Breast epithelium (tissue), 4 donors: ENCODE measurements at places on chromosomes 12 and 14.

GRCh38 chr14:22276913-22277816, 311.9 kb downstream of the DAD1 start:
- DNase-seq, result no peak

DNA sequence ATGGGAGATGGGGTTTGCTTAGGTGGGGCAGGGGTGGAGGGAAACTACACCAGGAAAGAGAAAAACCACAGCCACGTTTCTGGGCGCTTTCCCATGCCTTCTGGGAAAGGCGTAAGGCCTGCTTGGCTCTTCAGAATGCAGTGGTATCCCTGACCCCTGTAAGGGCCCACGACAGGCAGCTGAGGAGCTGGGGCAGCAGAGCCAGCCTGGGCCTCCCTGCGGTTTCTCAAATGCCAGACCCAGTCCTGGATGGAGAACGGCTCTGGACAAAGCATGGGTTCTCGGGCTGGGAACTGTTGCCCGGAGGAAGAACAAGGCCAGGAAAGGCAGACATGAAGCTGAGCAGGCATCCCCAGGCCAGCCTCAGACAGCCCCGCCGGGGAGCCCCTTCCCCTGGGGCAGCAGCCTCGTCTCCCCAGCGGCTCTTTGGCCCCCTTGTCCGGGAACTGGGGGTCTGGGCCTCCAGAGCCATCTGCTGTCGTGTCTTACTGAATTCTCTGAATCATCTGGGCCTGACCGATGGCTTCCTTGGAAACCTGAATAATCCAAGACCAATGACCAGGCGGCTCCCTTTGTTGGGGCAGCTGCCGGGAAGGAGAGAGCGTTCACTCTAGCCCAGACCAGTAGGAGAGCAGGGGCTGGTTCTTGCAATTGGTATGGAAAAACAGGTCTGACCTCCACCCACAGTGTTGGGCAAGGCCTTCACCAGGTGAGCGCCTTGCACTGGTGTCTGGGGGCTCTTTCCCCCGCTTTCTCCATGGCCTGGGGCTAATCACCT, 64.0 kb upstream of the RIN3 start:
- no peak for DNase-seq

- no peak for DNase-seq
These were observed 67.2 kb downstream of the RIC8B start for GRCh38 chr12:106841510-106842302.

DNA sequence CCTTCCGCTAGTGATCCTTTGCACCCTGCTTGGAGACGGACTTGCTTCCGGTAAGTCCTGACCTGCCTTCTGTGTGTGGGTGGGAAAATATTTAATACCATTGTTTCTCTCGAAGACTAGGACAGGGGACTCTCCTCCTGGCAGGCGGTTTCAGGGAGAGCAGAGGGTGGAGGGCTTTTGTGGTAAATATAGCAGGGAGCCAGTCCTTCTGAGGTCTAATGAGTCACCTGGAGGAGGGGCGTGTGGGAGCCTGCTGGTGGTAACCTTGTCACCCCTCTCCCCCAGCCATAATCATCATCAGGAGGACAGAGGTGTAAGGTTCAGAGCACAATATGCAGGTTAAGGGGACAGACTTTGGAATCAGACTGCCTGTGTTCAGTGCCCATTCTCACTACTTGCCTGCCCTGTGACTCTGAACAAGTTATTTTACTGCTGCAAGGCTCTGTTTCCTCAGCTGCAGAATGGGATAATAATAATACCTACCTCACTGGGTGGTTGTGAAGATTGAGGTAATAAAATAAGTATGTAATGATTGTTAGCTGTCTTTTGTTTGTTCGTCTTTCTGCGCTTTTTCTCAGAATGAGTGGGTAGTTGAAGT, 47.4 kb downstream of the SUSD6 start:
- DNase-seq, result no peak

DNA sequence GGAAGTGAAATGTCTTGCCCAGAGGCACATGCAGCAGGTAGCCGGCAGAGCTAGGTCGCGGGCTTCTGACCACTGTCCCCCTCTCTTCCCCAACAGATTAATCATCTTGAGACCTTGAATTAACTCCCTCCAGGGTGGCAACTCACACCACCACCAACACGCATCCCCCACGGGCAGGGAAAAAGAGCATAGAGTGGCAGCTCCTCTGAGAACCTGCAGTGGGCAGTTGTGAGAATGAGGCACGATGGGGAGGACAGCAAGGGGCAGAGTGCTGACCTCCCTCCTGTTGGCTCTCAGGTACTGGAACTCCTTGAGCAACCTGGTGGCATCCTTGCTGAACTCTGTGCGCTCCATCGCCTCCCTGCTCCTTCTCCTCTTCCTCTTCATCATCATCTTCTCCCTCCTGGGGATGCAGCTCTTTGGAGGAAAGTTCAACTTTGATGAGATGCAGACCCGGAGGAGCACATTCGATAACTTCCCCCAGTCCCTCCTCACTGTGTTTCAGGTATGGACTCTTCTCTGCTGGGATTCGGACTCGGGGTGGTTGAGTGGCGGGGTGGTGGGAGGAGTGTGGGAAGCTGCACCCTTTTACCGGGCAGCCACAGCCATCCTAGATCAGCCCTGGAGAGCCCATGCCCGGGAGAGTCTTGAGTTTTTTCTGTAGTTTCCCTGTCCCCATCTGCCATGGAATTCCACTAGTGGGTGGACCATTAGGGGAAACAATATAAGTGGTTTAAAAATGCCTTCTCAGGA, 213.3 kb upstream of the FKBP4 start:
- DNase-seq, result no peak

- DNase-seq, result no peak
These were observed 163.6 kb upstream of the PLEKHG7 start for GRCh38 chr12:92539110-92539749.

GRCh38 chr12:119758722-119759121, 90.8 kb downstream of the PRKAB1 start:
- no peak for DNase-seq

DNA sequence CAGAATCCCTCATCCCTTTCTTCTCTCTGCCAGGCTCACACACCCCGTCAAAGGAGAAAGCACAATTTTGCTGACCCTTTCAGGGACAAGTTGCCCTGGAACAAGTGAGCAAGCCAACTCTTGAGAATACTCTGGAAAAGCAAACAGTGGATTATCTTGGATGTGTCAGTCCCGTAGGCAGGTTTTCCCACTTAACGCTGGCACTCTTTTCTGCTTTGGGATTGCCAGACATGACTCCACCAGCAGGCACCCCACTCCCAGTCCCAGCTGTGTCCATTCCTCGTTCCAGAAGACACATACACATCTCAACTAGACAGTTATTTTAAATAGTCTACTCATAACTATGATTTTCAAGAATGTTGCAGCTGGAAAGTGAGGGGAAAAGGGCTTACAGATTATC, 145.5 kb upstream of the CDKN3 start:
- DNase-seq, result no peak

- DNase-seq, result no peak
These were observed 890 bp downstream of the TEP1 start for GRCh38 chr14:20412411-20412810.

GRCh38 chr14:84749191-84749955, 780.6 kb upstream of the FLRT2 start:
- no peak for DNase-seq

- no peak for DNase-seq
These were observed 11.0 kb upstream of the IRF2BPL start for GRCh38 chr14:77039285-77040058.

DNA sequence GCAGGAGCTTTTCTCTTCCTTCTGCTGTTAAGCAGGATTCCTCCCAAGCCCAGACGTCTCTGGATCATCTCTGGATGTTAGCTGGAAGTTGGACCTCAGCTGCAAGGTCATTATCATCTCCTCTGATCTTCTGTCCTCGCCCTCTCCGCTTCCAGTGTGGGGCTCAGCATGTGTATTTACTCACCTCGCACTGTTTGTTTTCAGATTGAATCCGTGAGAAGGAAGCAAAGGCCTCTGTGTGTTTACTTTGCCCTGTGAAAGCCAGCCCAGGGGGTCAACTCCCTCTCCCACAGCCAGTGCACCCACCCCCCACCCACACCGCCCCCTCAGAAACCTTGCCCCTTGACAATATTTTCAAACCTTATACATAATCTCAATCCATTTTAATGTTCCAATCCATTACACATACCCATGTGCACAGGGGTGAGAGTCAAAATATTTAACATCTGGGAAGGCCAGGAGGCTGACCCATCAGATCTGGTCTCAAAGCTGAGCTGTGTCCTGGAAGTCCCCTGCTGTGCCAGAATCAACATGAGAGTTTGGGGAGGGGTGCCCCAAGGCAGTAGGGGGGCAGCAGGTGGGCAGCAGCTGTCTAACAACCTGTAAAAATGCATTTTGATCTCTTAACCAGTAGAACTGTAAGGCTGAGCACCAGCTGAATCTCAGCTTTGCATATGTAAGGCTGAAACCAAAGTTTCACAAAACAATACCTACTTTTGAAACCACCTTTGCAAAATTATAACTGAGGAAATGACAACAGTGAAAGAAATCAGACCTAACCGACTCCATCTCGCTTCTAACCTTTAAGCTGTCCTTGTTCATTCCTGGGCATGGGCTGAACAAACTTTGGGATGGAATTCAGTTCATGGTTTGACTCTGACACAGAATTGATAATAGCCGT, 157.9 kb downstream of the ZNF664 start:
- DNase-seq, result no peak

GRCh38 chr12:74391283-74391682, 146.4 kb upstream of the ATXN7L3B start:
- DNase-seq, result no peak

- DNase-seq, result peak; percentile 55
These were observed 693 bp downstream of the MAP3K9 start for GRCh38 chr14:70808416-70809224.

DNA sequence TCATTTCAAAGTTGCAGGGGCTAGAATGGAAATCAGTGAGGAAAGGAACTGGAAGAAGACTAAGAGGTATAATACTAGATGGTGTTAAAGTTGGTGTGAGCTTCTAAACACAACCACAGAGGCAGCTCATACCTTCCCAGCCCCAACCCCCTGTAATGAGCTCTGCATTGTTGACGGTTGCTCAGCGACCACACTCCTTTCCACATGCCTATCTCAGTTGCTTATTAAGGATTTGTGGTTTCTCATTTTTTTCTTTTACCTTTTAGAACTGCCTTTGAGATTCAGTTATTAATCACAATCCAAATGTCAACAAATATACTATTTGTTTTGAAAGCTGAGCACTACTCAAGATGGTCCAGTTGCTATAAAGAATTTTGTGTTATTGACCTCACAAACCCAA, 62.1 kb upstream of the KIF21A start:
- no peak for DNase-seq

- DNase-seq, result no peak
These were observed 50.5 kb downstream of the KITLG start for GRCh38 chr12:88529531-88530488.

- no peak for DNase-seq
These were observed 27.8 kb downstream of the PELI2 start for GRCh38 chr14:56145965-56146364.

- DNase-seq, result no peak
These were observed 76.8 kb downstream of the CRADD start for GRCh38 chr12:93753838-93754429.

- no peak for DNase-seq
These were observed 2.7 kb downstream of the TMTC3 start for GRCh38 chr12:88144546-88145468.

DNA sequence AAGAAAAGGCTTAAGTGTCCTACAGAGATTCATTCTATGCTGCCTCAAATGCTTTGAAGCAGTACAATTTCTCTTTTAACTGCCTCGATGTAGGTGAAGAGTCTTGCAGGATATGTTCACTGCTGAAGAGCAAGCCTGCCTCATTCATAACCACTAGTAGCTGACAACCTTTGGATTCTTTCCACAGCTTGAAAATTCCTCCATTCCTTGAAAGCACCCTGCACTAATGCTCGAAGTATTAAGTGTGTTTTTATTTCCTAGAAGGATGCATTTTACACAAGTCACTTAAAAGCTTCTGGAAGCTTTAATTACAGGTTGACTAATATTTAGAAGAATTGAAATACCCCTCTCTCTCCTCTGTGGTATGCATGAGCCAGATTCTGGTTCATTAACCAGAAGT, 429.4 kb downstream of the DIO2 start:
- DNase-seq, result no peak

DNA sequence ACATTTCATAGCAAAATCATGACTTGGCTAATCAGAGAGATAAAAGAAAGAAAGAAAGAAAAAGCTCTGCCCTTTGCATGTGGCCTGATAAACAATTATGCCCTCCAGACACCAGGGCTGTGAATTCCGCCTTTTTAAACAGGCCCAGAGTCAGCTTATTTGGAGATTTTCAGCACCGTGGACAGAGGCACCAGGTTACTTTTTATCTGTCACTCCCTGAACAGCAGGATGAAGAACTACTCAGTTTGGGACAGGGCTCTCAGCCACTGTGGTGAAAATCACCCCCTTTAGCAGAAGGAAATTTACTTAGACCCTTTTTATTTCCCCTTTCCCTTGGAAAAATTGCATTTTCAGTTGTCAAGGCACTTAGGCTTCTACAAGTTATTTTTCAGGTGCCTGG, 359.9 kb downstream of the NRXN3 start:
- no peak for DNase-seq

- DNase-seq, result no peak
These were observed 8.4 kb downstream of the FAR2 start for GRCh38 chr12:29157486-29157946.

DNA sequence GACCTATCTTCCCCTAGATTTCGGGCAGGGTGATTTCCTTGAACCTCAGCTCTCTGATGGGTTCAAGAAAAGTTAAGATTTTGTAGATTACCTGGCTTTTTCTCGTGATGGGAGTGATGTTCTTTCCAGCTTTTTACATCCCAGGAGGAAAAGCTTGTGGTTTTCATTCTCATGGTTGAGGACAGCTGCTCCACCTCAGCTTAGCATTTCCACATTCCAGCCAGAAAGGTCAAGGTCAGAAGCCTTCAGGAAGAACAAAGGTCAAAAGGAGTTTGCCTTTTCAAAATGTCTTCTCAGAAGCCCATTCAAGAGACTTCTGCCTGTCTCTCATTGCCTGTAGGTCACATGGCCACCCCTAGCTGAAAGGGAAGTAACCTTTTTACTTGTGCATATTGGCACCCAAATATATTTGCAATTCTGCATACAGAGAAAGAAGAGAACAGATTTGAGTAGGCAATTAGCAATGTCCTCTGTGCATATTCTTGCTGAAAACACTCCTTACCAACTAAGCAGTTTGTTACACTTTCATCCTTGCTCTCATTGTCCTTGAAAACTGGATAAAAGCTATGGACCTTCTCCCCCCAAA, 6.6 kb upstream of the ADGRD1 start:
- DNase-seq, result no peak

GRCh38 chr12:122860854-122861586, 25.8 kb downstream of the HIP1R start:
- no peak for DNase-seq
